ENCODE measurements at places on chromosomes 16 and 17.

DNA sequence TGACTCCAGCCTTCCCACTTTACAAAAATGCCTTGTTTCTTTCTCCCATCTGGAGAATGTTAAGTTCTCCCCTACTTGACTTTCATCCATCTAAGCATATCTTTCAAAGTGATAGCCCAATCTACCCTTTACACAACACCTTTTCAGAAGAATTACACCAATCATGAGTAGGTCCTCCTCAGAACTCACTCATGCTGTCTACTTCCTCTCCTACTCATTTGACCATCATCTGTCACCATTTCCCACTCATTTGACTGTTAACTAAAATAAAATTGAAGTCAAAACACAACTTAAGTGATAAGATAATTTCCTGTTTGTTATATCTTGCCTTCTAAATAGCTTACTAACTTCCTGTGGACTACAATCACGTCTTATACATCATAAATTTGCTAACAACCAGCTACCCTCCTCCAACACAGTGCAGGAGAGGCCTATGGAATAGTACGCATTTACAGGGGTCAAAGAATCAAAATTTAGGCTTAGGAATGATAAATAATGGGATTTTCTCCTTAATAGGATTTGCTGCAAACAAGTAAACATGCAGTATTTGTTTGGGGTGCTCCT is 16.1 kb downstream of the KCNJ16 start:
- DNase-seq = no peak

- no peak for DNase-seq
These were observed 57.1 kb downstream of the HAPSTR1 start for GRCh38 chr16:9148374-9149015.

DNA sequence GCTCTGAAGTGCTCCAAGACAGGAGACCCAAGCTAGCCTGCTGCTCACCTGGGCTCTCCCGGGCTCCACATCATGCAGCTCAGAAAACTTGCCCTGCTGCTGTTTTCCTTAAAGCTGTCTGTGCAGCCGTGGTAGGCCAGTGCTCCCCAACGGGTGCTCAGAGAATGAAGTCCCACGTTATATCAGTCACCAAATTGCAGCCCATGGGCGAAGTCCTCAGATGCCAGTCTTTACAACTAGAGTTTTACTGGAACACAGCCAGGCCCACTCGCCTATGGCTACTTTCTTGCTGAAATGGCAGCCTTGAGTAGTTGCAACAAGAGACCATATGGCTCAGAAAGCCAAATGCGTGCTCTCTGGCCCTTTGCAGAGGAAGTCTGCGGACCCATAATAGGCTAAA is 6.3 kb downstream of the CREBBP start:
- DNase-seq = no peak

- no peak for DNase-seq
These were observed 30.4 kb upstream of the GFOD2 start for GRCh38 chr16:67749436-67750078.

GRCh38 chr17:69560987-69561441 is 146.5 kb downstream of the MAP2K6 start:
- DNase-seq = no peak

DNA sequence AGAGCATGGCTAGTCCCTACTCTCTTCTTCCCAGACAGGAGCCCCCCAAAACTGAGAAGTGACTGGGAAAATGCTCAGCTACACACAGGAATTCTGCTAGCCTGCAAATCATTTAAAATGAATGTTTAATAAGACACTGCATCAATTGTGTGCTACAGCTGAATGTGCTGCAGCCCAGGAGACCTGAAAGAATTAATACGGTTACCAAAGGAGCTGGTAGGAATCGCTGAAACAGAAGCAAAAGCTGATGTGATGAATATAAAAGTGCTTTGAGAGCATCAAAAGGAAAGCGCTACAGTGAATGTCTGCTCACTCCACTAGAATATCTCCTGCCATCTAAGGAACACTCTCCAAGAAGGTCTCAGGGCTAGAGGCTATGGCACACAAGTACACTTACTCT is 3.7 kb downstream of the GRIN2A start:
- DNase-seq = no peak

GRCh38 chr17:72978593-72979218 is 113.8 kb downstream of the SLC39A11 start:
- no peak for DNase-seq

DNA sequence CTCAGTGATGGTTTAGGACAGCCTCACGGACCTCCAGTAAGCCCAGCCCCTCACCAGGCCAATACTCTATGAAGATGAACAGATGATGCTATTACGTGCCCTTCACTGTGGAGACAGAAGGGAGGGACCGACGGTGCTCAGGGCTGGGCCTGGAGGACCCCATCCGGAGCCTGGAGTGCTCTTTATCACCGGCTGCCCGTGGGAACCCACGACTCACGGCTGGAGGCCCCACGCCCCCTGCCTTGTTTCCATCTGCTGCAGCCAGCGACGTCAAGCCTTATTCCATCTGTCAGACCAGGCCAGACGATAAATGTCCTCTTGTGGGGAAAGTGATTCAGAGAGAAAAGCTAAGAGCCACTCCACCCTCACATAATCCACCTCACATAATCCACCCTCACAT is 4.0 kb upstream of the TIMM22 start:
- DNase-seq = no peak

- DNase-seq = no peak
These were observed 169.6 kb upstream of the GSE1 start for GRCh38 chr16:85443531-85443930.

- DNase-seq = no peak
These were observed 65.3 kb downstream of the SPECC1 start for GRCh38 chr17:20074489-20074888.

DNA sequence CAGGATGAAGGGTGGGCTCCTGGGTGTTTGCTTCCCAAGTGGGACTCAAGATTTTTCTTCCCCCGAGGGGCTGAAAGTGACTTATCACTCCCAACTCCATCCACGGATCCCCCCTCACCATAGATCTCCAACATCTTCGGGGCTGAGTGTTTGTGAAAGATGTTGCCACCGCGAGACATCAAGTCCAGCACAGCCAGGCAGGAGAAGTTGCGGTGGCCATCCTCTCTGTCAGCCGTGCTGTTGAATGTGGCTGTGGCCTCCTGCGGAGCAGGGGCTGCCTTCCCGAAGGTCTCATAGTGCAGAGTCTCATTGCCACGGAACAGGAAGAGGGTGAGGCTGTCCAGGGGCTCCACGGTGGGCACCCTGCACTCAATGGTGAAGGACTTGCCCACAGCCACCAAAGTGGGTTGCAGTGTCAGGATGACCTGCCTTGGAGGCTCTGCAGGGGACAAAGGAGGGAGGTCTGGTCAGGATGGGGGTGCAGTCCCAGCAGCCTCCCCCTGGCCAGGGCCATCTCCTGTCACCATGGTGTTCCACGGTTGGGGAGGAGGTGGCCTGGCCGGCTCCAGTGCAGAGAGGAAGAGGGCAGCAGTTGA is 5.5 kb downstream of the PRR29 start:
- no peak for DNase-seq

DNA sequence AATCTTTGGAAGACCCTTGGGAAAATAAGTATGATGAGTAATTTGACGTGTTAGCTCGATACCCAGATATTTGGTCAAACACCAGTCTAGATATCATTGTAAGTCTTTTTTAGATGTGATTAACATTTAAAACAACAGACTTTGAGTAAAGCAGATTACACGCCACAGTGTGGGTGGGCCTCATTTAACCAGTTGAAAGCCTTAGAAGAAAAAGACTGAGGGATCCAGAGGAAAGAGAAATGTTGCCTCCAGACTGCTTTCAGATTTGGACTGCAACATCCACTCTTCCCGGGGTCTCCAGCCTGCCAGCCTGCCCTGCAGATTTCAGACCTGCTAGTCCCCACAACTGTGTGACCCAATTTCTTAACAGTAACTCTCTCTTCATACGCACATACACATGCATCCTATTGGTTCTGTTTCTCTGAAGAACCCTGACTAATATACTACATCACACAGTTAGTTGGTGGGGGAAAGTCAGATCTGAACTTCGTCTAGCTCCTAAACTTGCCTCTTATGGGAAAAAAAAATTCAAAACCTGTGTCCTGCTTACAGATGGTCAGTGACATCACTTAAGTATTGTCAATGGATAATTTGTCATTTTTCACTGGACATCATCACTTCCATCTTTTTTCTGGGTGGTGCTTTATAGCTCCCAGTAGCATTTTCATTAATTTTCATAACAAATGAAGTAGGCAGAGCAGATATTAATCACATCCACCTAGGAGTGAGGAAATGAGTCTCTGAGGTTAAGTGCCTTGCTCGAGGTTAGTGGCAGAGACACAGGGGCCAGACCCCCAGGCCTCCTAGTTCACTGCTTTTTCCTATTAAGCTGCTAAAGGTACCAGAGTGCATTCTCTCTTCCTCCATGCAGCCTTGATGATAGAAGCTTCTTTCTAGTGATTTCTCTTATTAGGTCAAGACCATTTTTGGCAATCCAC is 107.7 kb upstream of the TOB1 start:
- no peak for DNase-seq
